ENCODE measurements at places on chromosomes 16 and 17. TPM values are rescaled to one million over a fixed set of nuclear protein-coding genes. Genes with fewer than 3 reads are reported as not detected.

- DNase-seq: no peak
Observed at GRCh38 chr16:88423448-88423850, 29.6 kb upstream of the ZFPM1 start.

GRCh38 chr16:47359478-47359877, 101.4 kb downstream of the ITFG1 start:
- no peak for DNase-seq

DNA sequence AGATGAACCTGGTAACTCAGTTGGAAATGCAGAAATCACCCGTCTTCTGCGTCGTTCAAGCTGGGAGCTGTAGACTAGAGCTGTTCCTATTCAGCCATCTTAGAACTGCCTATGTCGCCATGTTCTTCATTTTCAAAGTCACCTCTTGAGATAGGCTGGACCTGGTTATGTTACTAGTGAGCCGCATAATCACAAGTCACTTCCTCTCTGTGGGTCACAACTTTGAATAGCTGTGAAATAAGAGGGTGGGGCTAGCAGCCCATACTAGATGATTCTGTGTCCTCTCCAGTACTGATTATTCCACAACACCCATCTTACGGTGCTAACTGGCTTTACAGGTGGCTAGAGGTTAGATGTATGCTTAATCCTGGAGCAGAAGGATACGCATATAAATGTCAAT, 74.2 kb downstream of the VPS53 start:
- DNase-seq: no peak

GRCh38 chr16:62954144-62955032, 918.1 kb upstream of the CDH8 start:
- DNase-seq: no peak

- peak; percentile 72 for DNase-seq
Observed at GRCh38 chr17:66673668-66674276, 161.1 kb upstream of the CACNG5 start.

GRCh38 chr16:982145-983043, 824 bp downstream of the SOX8 start:
- DNase-seq: no peak

GRCh38 chr16:5377280-5377898, 279.8 kb upstream of the EEF2KMT start:
- no peak for DNase-seq

GRCh38 chr16:732936-733335, 6.0 kb downstream of the HAGHL start:
- no peak for DNase-seq

GRCh38 chr16:83449861-83450260, 357.9 kb upstream of the HSBP1 start:
- DNase-seq: no peak

DNA sequence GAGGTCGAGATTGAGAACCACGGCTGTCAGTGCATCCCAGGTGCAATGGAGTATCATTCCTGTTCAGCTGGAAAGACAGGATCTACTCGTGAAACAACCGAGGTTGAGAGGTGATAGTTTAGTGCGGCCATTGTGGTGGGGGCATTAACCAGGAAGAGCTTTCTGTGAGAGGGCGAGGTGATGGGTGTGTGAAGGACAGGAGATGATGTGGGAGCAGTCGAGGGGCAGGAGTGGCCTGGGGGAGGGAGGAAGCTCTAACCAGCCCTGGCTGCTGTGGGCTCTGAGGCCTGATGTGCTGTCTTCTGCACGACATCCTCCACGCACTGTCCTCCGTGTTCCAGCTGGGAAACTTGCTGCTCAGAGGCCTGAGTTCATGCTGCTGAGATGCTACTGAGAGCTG, 22.0 kb downstream of the GOSR2 start:
- DNase-seq: no peak

DNA sequence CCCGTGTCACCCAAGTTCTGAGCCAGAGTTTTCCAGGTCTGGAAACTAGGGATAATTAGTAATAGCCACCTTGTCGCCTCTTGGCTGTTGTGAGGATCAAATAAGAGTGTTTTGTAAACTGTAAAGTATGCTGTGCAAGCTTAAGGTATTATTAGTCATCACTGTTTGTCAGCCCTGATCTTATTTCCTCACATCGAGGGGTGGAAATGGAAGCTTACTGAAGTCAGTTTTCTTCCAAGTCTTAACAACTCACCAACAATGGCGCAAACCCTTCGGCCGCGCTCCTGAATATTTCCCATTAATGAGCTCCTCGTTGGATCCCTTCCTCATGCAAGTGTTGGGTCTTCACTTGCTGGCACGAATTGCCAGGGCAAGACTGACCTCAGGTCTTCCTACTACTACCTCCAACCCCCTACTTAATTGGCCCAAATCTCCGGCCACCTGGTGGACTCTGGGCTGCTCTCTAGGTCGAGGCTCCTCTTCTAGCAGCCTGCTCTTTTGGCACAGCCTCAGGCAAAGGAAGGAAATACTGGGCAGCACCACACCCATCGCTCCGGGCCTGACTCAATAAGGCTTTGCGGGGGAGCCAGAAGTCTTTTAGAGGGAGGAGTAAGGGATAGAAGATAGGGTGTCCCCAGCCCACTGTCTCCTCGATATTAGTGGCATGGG, 885 bp upstream of the SLC35B1 start:
- DNase-seq: peak; percentile 14

GRCh38 chr17:36600936-36601302, 464 bp upstream of the MRM1 start:
- DNase-seq: no peak

DNA sequence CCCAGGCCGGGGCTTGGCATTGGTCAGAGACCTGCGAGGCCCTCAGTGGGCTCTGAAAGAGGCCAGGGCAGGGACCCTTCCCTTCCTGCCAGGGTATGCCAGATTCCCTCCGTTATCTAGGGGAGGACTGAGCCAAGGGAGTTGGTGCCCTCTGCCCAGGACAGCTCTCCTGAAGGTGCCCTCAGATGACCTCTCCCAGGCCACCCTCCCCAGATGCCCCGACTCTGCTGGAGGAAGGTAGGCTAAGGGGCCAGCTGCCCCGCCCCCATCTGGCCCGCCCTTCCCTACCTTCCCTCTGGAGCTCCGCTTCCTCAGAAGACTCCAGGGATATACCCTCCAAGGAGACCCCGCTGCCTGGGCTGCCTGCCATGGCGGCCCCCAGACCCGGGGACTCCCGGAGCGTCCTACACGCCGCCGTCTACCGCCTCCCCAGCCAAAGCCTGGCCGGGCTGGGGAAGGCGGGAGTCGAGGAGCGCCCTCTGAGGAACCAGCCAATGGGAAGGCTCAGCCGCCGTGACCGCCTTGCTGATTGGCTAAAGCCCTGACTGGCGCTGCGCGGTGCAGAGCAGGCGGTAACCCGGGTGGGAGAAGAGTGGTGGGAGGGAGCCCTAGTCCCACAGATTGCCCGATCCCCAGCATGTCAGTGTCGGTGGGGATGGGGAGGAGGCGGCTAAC, 7.0 kb downstream of the MPP2 start:
- DNase-seq: peak; percentile 76

DNA sequence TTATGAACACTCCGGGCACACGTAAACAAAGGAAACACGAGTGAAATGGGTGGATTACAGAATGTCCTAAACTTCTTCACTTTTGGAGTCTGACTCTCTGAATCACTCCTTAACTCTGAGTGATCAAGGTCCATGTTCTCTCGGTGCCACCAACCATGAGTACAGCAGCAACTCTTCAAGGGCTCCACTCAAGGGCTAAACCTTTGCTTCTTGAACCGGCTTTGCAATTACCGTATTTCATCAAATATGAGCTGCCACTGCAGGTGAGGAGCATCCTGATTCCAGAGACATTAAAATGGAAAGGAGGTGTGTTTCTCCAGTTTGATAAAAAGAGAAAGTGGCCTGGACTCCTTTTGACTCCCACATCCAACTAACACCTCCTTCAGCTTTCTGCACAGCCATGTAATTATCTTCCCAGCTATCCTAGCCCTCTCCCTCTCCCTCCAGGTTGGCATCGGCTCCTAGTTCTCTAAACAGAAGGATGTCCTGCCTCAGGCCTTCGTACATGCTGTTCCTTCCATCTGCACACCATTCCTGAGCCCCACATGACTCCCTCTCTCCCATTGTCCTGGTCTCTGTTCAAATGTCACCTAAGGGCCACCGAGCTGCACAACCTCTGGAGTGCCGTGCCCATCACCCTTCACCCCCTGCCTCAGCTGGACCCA, 61.4 kb downstream of the ZDHHC7 start:
- DNase-seq: no peak

- DNase-seq: no peak
Observed at GRCh38 chr16:4892361-4893102, 44.4 kb downstream of the PPL start.

GRCh38 chr16:50298075-50298460, 31.7 kb downstream of the ADCY7 start:
- DNase-seq: no peak

DNA sequence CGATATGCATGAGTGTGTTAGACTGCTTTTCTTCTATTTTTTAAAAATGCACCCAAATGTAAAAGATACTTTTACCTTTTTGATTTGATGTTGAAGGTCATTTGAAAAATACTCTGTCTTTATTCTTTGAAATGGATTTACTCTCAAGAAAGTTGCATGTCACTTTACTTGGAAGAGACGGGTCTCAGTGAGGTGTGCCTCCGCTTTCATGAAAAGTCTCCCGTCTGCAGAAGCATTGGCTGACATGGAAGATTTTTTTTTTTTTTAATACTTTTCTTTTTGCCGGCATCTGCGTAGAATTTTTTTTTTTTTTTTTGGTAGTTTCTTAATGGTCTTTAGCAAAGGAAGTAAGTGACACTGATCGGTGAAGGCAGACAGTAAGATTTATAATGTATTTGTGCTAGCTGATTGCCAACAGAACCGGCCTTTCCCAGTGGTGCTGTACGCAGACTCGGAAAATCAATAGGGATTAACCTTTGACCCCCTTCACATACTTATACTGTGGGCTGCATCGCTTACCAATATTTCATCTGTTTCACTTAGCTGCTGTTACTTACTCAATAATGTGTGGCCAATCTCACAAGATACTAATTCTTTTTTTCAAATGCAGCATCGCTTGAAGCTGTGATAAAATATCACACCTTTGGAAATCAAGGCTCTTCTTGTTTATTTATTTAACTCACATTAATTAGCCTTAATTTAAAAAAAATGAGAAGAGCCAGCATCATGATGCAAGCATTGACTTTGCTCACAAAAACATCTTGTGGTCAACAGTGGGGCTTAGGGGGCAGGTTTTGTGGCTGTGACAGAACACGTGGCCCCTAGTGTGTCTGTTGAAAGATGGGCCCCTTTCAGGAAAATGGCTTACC, 383.9 kb downstream of the WWOX start:
- DNase-seq: no peak

DNA sequence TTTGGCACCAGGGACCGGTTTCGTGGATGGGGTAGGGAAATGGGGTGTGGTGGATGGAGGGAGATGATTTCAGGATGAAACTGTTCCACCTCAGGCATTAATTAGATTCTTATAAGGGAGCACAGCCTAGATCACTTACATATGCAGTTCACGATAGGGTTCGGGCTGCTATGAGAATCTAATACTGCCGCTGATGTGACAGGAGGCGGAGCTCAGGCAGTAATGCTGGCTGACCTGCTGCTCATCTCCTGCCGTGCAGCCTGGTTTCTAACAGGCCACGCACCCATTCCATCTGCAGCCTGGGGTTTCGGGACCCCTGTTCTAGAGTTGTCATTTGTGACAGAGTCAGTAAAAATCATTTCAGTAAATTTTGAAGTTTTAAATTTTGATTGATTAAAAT, 99.7 kb downstream of the CHD9 start:
- no peak for DNase-seq

DNA sequence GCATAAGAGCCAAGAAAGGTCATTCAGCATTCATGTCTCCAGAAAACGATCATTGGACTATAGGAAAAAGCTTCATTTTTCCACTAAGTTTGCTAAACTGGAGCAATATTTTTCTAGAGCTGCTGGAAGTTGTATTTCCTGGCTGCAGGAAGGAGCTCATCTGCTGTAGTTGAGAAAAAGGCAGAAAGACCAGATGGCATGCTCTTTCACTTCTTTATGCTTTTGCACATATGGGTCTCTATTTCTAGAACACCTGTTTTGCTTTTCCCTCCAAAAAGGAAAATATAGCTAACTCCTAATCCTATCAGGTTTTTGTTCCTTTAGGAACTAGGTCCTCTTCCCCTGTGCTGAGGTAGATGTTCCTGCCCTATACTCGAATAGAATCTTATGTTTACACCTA, 61.9 kb upstream of the HLF start:
- DNase-seq: no peak

DNA sequence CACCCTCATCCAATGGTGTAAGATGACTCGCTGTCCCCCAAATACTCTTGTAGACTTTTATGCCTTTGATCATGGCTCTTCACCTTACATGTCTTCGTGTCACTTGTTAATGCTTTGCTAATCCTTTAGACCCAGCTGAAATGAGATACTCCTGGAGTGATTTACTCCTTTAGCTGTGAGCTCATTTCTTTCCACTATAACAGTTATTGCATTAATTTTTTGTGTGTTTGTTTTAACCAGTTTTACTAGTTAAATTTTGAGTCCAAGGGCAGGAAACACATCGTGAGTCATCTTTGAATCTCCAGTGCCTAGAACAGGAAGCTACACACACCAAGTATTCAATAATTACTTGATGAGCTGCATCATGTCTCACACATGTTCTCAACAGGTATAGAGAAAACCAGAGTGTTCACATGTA, 6.5 kb upstream of the CTCF start:
- DNase-seq: no peak

DNA sequence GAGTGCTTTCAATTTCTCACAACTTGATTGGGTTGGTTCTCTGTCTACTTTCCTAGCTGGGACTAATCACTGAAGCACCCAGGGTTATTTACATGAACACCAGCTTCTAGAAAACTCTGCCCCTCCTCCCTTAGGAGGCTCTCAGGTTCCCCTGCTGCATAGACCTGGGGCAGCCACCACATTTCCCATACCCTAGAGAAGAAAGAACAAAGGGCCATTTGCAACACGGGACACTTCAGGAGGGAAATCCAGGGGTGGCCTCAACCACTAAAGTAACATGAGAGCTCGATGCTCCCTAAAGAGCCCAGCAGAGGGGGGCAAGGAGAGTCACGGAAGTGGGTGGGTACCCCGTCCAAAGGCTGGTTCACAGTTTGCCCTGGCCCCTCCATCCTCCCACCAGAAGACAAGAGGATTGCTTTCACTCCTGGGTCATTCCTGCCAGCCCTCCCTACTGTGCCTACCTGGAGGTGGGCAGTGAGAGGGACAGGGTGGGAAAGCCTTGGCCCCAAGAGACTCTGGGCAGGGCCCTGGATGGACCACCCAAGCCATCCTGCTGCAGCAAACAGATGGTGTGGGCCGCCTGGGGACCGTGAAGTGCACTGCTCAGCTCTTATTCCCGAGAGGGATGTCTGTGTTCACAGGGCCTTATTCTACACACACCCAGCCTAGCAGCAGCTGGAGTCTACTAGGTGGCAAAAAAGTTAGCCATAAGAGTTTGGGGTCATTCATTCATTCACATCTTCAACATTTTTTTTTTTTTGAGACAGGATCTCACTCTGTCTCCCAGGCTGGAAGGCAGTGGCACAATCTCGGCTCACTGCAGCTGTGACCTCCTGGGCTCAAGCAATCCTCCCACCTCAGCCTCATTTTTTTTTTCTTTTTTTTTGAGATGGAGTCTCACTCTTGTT, 392.1 kb downstream of the SOX9 start:
- DNase-seq: no peak

GRCh38 chr17:42072323-42073187, 22.2 kb upstream of the C17orf113 start:
- no peak for DNase-seq

The SSTR5 gene
- total RNA-seq: 4.0 TPM

The GGT6 gene
- not detected for total RNA-seq

The YBX2 gene
- 1.8 TPM for total RNA-seq

The CHD9NB gene
- total RNA-seq: 3.8 TPM

The KIF2B gene
- total RNA-seq: not detected

The THRA gene
- total RNA-seq: 9.1 TPM

The PPL gene
- 10.2 TPM for total RNA-seq

The CALB2 gene
- 8.0 TPM for total RNA-seq

The TTLL6 gene
- 0.34 TPM for total RNA-seq

The ZFP3 gene
- not detected for total RNA-seq

The PRSS27 gene
- 1.1 TPM for total RNA-seq
